NCI-H1417 (cell line): ENCODE measurements at places on chromosomes 3 and 15.

GRCh38 chr3:111392894-111393398, 149.1 kb upstream of the CD96 start:
- no peak for DNase-seq

DNA sequence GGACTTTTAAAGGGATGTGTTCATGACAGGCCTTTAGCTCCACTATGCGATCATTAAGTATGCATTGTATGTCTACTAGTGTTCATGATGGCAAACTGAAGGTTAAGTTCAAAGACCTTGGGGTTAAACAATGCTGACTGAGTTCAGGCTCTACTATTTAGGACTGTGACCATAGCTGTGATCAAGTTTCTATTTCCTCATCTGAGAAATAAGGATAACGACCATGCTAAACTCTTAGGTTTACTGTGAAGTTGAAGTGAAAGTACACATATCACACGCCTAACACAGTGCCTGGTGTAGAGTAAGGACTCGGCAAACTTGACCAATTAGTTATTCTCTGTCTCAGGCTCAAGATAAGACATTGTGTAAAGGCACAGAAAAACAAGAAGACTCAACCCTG, 243.2 kb downstream of the MBNL1 start:
- DNase-seq = no peak

DNA sequence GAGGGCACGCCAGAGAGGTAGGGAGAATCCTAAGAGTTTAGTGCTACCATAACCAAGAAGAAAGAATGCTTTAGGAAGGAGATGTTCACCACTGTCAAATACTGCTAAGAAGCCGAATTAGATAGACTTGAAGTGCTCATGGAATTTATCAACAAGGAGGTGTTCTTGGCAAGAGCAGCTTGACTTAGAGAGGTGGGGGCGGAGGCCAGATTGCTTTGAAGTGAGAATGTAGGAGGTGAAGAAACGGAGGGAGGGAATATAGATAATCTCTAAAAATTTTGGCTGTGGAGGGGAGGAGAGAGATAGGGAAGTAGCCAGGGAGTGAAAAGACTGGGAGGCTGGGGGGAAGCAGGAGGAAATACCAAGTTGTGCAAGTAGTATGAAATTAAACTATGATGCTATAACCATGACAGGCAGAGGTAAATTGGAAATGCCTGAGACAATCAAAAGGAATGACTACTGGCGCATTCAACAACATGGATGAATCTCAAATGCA, 35.5 kb downstream of the GADL1 start:
- no peak for DNase-seq

DNA sequence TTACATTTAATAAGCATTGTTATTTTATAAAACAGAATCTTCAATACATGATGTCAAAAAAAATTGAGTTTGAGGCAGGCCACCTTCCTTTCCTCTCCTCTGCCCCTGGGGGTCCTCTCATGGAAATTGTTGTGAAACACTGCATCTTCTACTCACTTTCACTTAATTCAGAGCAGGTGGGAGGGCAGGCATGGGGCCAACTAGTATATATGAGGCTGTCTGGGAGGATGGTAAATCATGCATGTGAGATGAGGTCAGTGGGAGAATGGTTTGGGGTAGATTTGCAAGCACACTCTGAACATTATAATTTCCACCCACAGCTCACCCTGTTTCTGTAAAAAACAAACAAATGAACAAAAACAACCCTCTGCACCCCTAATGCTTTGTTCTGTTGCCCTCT, 10.4 kb upstream of the CCDC14 start:
- DNase-seq = no peak

- DNase-seq = no peak
Measured at GRCh38 chr3:80533553-80533952, 765.8 kb upstream of the ROBO1 start.

- no peak for DNase-seq
Measured at GRCh38 chr3:124260206-124260915, 268.4 kb upstream of the ROPN1 start.

DNA sequence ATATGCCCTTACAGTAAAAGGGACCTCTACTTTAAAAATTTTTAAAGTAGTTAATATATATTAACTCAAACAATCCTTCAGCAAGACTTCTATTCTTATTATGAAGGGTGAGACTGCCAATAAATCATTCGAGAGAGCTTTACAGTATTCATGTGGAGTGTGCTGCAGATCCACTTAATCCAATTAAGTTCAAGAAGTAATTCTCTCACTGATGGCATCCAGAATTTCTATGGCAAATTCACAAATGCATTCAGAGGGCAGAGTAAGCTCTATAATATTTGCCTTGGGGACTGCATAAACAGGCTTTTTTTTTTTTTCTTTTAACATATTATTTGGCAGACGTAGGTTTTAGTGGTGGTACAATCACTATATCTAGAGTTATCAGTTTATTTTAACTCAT, 692.0 kb downstream of the NLGN1 start:
- DNase-seq = no peak

DNA sequence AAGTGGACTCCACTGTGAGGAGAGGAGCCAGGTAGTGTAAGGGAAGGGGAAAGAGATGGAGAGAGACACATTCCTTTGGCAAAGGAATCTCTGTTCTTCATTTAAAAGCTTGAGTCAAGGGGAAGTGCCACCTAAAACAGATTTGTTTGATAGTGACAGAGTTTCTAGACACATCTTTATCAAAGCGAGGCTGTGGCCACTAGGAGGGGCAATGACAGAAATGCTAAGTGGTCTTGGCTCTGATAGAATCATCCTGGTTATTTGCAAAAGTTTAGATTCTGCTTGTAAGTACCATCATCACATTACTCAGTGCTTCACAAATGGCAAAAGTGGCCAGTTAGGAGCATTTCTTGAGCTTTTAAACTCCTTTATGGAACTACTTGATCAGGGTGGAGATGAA, 261.4 kb downstream of the CNTN3 start:
- DNase-seq = no peak

DNA sequence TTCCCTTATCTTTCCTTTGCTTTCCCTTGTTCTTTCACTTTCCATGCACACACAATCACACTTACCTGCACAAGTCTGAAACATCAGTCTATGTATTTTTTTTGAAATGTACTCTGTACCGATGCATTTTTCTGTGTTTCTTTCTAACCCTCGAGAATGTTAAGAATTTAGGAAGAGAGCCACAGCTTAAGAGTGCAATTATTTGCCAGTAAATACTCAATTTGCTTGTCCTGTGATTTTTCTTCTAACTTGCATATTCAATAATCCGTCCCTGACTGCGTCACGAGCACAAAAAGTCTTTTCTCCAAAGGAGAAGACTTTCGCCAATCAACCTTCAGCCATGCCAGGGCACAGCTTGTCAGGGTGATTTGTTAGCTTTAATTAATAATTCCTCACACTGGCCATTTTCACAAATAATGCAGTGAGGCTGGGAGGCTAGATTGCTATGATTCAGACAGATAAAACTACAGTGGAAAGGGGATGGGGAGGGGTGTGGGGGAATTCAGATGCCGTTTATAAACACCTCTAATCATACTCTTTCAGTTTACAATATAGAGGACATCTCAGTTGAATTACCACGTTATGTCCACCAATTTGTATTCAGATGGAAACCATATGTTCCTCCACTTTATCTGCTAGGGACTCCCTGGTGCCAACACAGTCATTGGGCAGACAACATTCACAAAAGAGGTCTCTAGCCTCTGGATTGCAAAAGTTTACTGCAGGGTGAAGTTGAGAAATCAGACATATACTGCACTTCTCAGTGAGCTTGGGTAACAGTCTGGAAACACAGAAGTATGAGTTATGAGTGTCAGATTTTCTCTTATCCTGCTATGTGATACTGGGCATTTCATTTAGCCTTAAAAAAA, 388.0 kb downstream of the ZBTB20 start:
- no peak for DNase-seq

- DNase-seq = no peak
Measured at GRCh38 chr3:118977118-118977517, 57.5 kb downstream of the IGSF11 start.
